ENCODE measurements at places on chromosomes 5 and 9.

DNA sequence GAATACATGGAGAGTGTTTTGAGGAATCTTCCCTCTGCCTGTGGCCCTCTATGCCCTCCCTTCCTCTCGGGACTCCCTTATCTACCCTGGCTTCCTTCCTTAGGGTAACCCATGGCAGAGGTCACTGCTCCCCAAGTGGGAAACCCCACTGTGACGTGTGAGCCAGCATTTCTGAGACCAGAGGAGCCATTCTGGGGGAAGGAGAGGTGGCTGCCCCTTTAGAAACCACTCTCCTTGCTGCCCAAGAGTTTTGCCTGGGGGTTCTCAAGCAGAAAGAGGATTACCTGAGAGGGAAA lies 23.1 kb downstream of the CCNJL start:
- DNase-seq: no peak

DNA sequence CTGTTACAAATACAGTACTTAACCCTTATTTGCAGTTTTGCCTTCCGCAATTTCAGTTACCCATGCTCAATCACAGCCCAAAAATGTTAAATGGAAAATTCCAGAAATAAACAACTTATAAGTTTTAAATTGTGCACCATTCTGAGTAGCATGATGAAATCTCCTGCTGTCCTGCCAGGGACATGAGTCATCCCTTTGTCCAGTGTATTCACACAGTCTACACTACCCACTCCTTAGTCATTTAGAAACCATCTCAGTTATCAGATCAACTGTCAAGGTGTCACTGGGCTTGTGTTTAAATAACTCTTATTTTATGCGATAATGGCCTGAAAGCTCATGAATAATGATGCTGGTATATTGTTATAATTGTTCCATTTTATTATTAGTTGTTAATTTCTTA lies 95.8 kb downstream of the PLCXD3 start:
- DNase-seq: peak; percentile 10

DNA sequence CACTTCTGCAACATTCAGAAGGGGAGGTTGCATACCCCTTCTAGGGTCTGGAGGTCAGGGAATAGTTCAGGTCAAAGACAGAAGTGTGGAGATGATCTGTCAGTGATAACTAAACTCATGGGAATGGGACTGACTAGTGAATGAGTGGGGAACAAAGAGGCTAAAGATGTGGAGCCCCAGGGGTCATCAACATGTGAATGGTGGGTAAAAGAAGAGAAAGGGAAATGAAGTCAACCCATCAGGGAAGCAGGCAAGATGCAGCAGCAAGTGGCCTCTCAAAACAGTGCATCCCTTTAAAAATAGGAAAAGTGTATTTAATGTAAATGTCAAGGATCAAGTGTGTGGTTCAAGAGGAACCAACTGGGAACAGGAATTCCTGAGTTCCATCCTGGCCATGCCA lies 69.9 kb downstream of the PLPPR1 start:
- no peak for DNase-seq

DNA sequence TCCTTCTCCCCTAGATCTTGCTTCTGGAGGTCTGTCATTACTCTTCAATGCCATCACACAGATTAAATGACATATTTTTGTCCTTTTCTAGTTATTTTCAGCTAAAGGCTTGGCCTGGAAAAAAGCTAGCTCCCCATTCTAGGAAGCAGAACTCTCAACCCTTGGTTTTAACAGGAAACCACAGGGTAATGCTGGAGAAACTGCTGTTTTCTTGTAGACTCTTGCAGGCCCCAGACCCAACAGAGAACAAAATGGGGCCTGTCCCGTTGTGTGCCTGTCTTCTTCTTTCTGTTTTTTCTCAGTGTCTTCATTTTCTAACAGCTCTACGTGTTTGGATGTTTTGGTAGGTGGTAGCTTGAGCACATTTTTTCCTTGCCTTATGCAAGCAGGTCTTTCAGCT lies 21.5 kb downstream of the DCANP1 start:
- no peak for DNase-seq

DNA sequence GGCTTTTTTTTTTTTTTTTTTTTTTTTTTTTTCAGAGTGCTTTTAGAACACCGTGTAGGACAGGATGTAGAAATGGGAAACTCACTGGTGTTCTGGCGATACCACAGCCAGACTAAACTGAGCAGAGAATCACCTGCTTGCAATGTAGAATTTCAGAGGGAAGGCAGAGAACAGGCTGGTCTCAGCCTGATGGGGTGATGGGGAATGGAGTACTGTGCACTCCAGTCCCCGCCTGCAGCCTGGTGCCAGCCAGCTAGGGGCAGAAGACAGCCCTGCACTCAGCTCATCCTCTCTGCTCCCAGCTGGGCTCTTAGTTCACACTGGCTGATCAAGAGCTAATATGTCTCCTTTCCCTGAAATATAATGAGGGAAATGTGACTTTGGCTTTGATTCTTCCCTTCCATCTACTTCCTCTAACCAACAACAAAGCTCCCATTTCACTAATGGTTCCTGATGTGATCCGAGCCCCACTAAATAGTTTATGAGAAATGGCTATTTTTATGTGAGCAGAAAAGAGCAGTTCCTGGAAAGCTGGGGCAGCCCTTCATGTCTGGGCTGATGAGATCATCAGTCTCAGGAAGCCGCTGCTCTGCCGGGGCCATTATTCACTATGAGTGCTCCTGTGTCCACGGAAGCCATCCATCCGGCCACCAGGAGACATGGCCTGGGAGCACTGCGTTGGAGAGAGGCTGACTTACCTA lies 209.7 kb downstream of the GADD45G start:
- DNase-seq: no peak

- no peak for DNase-seq
These were observed 67.0 kb upstream of the DAB2IP start for GRCh38 chr9:121584421-121584820.

DNA sequence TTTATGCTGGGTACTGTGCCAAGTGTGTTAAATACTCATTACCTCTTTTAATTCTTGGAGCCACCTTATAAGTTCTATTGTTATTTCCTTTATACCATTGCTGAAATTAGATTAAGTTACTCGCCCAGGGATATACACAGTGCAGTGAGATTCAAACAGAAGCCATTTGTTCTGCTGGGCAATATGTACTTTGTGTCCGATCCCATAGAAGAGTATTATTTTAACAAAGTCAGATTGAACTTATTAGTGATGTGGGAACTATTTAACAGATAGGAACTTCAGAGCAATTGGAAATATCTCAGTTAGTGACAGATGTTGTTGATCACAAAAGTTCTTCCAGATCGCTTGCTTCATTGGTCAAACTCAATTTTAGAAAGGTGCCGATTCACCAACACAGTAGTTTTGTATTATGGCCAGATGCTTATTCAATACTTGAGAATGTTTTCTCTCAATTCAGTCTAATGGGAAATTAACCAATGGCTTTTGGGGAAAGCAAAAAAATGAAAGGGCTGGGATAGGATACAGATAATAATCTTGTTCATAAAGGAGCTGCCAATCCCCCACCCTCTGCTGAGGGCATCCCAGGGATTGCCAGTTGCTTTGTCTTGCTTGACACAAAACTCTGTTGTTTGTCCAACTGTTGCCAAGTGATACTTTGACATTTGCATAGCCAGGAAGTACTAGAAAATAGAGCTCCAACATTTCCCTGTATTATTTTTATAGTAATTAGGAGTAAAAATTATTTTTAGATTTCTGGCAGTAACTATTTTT lies 94.8 kb upstream of the SEMA6A start:
- peak; percentile 32 for DNase-seq

DNA sequence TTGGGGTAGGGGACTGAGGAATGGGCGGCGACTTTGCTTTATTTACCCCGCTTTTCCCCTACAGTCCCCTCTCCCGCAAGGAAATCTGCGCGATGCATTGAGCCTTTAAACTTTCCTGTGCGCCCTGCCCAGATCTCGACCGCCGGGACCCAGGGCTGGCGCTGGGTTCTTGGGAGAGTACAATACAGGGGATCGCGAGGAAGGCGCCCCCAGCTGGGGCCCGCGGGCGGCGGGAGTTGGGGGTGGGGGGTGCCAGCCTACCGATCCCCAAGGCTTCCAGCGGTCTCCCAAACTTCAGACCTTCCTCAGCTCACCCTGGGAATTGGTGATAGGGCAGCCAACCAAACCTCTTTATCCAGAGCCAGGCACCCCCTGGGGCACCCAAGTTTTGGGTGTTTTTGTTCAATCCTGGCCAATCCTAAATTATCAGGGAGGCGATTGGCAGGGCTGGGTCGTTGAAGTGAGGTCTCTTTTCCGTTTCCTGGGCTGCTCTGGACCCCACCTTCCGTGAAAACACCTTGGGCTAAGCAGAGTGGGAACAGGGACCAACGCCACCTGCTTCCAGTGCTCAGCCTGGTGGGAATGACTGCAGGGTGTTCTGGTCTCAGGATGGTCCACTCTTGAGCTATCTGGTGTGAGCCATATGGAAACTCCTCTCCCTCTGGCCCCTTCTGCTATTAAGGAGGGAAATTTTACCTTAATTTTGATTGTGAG lies 51.4 kb upstream of the DAB2IP start:
- DNase-seq: no peak

GRCh38 chr9:111316796-111317195 lies 13.2 kb downstream of the OR2K2 start:
- DNase-seq: no peak

GRCh38 chr5:39465843-39466242 lies 41.1 kb upstream of the DAB2 start:
- DNase-seq: no peak

GRCh38 chr9:121207371-121207940 lies 5.8 kb upstream of the RAB14 start:
- no peak for DNase-seq

DNA sequence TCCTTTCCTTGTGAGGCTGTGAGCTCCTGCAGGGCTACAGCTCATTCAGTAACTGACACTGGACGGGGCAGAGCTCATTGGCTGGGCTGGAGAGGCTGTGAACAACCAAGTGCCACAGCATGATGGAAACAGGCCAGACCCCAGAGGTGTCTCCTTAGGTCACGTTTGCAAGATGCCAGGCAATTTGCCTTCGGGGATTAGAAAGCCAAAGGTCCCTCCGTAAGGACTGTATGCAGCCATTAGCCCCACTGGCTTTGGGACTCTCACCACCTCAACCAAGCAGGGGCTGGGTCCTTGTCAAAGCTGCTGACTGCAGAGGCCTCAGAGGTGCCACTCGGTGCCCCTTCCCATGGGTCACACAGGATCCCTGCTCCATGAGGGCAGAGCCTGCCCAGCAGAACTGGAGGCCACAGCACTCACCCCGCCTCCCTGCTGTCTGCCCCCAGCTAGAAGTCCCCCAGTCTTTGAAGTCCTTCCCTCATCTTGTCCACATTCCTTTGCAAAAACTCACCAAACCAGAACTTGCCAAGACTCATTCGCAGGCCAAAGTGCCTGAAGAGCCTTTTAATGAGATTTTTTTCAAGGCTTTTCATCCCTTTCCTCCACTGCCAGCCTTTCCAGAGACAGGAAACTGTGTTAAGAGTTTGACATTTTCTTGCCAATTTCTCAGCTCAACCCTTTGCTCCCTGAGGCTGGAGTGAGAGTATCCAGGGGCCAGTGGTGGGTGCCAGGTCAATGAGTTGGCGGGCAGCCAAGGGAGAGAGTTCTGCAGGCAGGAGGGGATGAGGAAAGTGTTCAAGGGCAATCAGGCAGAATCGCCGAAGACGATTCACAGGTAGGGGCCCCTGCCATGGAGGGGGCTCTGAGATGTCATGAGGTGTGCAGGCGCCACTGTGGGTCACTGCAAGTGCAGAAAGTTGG lies 39.7 kb upstream of the SLC25A51 start:
- peak; percentile 24 for DNase-seq

- no peak for DNase-seq
These were observed 6.3 kb downstream of the SLC12A7 start for GRCh38 chr5:1105350-1106265.

GRCh38 chr5:136057401-136058038 lies 28.7 kb downstream of the TGFBI start:
- DNase-seq: no peak

DNA sequence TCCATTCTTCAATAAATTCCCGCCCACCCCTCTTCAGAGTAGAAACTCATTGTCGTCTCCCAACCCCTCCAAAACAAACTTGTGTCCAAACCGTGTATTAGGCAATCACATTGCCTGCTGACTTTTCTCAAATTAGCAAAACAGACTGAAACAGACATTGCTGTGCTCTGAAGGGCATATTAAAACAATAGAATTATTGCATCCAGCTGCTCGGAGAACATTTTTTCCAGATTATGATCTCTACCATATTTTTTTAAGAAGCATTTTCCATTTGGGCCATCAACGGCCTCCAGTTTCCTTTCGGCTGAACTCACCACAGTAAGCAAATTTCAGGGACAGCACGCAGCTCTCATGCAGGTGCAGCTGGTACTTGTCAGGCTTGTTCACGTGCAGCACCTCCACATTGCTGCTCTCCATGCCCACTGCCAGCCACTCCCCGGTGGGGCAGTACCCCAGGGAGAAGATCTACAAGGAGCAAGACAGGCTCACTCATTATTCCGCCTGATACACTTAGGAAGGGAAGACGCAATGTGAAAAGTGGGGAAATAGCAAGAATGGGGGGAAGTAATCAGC lies 104.1 kb downstream of the TLE1 start:
- DNase-seq: no peak

- no peak for DNase-seq
These were observed 33.5 kb upstream of the ADAM19 start for GRCh38 chr5:157608972-157609565.

GRCh38 chr5:170480260-170480659 lies 23.6 kb upstream of the KCNIP1 start:
- DNase-seq: no peak

- DNase-seq: no peak
These were observed 461.1 kb downstream of the ACTL7B start for GRCh38 chr9:108394726-108395125.

DNA sequence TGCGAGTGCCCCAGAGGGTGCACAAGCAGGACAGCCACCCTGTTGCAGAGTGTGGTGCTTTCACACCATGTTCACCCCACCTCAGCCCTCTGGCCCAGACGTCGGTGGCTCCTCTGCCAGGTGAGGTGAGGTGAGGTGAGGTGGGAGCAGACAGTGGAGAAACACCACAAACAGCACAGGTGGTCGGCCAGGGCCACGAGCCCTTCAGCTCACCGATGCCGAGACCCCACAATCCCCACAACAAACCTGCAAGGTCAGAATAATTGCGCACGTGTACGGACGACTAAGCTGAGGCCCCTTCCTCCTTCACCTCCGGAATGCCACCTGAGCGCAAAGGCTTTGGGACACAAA lies 10.5 kb downstream of the BRD3 start:
- DNase-seq: no peak

GRCh38 chr5:174094857-174095606 lies 49.5 kb downstream of the NSG2 start:
- DNase-seq: no peak
